ENCODE measurements at places on chromosomes 5 and 9.

DNA sequence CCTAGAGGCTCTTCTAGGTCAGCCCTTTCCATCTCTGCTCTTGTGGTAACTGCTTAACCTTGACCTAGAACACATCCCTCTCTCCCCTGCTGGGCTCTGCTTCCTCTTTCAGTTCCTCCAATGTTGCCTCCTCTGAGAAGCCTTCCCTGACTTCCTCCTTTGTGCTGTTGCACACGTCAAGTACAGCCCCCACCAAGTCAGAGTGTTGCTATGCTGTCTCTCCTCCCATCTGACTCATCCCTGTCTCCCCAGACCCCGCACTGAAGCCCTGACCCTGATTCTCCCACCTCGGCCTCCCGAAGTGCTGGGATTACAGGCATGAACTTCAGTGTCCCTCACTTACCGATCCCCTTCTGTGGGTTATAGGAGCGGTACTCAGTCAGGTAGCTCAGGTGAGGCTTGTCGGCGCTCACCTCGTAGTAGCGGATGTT is 10.4 kb upstream of the TRIM14 start:
- DNase-seq = no peak

DNA sequence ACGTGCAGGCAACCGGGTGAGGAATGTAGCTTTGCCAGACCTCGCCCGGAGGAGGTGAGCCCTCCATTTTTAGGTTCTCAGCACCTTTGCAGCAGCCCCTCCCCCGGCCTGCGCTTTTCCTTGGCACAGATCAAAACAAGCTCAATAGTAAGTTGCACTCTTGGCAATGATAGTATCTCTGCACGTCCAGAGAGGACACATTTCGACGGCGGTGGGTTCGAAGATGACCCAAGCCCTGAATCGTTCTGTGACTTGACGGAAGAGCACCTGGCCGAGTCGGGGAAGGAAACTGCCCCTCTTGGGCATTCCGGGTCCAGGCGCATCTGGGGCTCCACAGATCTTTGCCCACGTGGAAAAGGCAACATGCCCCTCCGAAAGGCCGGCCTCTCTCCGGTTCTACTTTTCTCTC is 904 bp downstream of the GDNF start:
- DNase-seq = no peak

- DNase-seq = no peak
These were observed 340.6 kb upstream of the IRX4 start for GRCh38 chr5:2223303-2223702.

GRCh38 chr9:85510830-85511504 is 230.8 kb downstream of the AGTPBP1 start:
- DNase-seq = no peak

DNA sequence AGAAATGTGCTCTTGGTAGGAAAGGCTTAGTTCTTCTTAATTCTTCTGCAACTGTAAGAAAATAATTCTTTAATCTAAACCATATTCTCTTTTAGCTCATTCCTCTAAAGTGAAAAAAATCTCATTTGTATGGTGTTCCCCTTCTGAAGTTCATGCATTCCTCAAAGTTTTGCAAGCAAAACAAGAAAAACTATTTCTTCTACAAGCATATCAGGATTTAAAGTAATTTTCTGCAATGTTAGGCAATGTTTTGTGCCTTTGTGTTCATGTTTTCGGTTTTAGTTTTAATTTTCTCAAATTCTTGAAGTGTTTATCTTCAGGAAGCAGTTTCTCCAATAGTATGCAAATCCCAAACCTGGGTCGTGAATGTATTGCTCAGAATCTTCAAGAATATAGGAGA is 12.7 kb upstream of the GPR21 start:
- no peak for DNase-seq

DNA sequence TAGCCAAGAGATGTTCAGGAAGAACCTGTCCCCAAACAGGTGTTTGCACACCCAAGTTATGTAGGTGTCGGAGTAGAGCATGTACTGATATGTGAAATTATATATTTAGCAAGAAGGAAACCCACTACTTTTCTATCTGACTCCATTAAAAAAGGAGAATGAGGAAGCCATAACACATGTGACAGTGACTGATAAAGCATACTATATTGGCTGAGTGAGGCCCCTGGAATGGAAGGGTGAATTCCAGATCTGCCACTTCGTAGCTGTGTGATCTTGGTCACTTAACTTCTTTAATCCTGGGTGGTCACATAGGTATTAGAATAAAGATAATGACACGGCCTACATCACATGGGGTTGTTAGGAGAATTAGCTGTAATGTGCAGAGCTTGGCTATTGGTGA is 116.0 kb upstream of the MAN2A1 start:
- DNase-seq = no peak

- no peak for DNase-seq
These were observed 47.2 kb downstream of the NIPAL4 start for GRCh38 chr5:157506981-157507780.

DNA sequence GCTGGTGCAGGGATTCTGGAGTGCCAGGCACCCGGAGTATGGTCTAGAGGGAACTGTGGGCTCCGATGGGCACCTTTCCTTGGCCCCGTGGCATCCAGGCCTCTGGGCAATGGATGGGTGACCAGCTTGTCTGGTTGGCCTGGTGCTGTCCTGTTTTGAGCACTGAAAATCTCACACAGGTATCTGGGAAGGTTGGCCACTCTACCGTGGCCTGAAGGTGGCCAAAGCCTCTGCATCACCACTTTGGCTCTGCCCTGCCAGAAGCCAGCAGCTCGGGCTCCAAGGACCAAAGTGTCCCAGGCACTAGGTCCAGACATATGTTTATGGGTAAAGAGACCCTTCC is 28.8 kb downstream of the SLC6A7 start:
- DNase-seq = no peak

- DNase-seq = no peak
These were observed 178.8 kb upstream of the ERCC6L2 start for GRCh38 chr9:95696701-95697100.

DNA sequence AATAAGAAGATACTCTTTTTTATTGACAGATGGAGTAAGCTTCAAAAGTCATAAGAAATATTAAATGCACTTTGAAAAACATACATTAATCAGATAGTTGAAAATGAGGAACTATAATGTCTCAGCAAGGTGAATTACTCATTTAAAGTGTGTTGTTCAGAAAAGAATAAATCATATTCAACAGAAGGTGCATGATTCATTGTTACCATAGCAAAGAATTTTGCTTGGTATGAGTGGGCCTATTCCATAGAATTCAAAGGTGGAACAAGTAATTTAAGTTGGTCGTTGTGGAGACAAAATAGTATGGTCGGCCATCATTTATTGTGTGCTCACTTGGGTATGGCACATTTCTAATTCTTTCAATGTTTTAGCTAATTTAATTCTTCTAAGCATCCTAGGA is 1920.2 kb upstream of the CDH9 start:
- DNase-seq = no peak

DNA sequence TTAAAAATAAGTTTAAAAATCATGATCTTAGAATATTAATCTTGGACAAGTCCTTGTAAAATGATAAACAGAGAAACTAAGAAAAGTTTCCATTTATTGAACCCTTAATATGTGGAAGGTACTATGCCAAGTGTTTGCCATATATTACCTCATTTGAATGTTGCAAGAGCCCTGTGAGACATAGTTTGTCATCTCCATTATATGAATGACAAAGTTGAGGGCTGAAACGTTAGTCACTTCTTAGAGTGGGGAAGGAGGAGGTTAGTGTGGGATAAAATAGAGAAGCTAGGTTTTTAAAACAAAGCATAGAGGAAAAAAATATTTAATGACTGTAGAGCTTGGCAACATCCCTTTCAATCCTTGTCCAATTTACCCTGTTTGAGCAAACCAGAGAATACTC is 2.0 kb downstream of the TNC start:
- DNase-seq = no peak

DNA sequence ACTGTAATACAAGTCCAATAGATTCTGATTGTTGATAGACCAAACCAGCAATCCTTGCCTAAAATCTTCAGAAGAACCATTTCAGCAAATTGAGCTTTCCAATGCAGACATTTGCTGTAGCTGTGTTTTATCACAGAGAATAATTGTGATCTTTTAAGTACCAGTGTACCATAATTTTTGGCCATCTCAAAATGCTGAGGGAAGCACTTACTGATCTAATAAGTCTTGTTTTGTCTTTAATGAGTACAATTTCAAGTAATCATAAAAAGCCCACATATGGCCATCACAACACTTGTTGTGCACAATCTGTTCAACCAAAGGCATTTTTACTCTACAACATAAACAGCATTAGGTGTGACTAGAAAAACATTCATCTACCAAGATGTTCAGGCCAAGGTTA is 159.9 kb downstream of the FBXL17 start:
- no peak for DNase-seq

DNA sequence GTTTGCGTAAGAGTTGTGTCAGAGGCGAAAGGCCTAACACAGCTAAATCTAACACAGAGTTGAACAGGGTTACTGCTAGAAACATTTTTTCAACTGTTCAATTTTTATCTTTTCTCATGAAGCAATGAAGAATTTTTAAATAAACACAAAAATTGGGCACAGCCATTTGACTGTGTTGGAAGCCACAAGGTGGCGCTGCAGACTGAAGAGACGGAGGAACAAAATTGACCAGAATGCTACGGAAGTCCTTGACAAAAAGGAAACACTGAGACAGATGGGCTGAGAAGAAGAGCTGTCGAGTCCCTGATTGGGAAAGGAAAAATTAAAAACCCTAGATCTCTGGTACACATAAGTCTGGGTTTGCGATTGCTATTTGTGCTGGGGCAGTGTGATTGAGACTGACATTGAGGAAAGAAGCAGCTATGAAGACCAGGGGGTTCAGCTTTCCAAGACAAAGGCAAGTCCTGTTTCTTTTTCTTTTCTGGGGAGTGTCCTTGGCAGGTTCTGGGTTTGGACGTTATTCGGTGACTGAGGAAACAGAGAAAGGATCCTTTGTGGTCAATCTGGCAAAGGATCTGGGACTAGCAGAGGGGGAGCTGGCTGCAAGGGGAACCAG is at the start of gene PCDHB9:
Gene PCDHB9 (plus strand): TSS at position 265 of the 616 bp plus-strand sequence. CDS start 158 bp downstream, at position 423.
- peak; percentile 35 for DNase-seq

DNA sequence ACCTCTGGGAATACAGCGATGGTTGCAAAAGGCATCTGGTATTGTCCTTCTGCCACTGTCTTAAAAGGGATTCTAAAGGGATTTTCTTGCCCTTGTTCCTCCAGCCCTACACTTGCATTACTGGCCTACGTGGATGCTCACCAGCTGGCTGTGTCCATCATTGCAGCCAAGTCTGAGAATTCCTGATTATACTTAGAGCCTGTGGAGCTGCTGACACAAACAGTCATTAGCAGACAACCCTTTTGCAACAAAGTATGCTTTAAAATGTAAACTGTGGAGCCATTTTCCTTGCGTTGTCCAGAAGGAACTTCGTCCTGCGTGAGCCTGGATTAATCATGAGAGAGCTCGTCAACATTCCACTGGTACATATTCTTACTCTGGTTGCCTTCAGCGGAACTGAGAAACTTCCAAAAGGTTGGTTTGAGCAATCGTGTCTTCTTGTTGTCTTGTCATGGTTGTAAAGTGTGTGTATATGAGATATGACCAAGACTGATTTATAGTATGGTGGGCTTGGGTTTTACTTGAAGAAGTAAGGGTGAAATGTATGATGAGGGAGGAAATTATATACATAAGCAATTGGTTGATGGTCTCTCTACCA is at the start of gene MUSK:
Gene MUSK (plus strand): TSS at position 222 of the 598 bp plus-strand sequence. CDS start 114 bp downstream, at position 336.
- no peak for DNase-seq

- DNase-seq = no peak
These were observed 109.3 kb downstream of the TARS1 start for GRCh38 chr5:33549982-33550567.

DNA sequence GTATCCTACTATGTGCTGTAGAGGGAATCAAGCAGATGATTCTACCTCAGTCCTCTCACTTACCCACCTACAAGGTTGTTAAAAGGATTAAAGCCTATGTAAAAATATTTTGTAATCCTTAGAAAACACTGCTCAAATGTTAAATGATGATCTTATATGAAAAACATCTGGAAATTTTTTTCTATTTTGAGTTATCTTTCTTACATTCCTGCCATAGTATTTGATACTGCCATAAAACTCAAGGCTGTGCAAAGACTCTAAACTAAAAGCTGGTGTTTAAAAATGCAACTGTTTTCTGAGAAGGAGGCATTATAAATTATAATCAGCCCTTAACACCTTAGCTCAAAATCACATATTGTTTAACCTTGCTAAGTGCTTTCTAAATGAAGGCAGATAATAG is 474.2 kb downstream of the PRELID2 start:
- DNase-seq = no peak

GRCh38 chr5:96706433-96707111 is 44.4 kb downstream of the CAST start:
- DNase-seq = no peak

DNA sequence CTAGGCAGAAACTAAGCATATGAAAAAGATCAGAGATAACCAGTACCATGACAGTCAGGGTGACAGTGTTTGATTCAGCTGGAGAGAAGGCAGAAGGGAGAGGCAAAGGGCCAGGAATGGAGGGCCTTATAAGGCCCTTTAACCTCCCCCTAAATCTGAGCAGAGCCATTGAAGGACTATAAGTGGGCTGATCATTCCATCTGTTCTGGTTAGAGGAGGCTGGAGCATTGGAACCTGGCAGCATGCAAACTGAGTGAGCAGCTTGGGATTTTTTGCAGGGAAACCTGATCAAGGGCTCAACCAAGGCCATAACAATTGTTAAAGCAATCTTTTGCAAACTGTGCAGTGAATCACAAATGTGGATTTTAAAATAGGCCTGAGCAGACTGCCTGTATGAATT is 174.5 kb upstream of the DAP start:
- DNase-seq = no peak

- no peak for DNase-seq
These were observed 59.0 kb downstream of the SCAMP1 start for GRCh38 chr5:78419396-78419795.

GRCh38 chr5:130545291-130545690 is 619.8 kb downstream of the HINT1 start:
- DNase-seq = no peak

DNA sequence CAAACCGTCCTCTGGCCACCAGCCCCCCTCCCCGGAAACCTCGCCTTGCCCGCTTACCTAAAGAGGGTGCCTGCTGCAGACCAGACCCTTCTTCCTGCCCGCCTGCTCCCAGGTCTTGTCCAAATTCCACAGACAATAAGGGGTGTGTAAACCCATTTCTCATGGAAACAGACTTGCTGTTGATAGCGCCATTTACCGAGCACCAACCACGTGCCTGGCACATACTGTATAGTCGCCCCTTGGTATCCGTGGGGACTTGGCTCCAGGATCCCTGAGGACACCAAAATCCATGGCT is 25.1 kb downstream of the CDHR2 start:
- no peak for DNase-seq

DNA sequence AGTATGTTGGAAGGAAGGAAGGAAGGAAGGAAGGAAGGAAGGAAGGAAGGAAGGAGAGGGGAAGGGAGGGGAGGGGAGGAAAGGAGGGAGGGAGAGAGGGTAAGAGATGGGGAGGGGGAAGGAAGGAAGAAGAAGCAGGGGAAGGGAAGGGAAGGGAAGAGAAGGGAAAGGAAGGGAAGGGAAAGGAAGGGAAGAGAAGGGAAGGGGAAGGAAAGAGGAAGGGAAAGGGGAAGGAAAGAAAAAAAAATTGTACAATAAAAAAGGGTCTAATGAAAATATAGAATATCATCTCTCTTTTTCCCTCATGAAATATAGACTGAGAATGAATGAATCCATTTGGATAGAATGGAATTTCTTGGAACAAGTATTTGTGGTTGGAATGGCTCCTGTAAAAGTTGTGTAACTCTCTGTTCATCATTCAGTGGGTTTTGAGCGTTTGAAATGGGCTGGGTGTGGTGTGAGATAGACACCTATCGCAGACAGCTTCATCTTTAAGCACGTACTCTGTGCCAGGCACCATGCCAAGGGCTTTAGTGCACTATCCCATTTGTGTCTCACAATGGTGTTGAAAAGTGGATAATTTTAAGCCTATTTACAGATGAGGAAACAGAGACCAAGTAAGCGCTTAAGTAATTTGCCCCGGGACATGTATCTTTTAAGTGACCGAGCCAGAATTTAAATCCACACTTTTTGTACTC is 11.6 kb upstream of the PAPPA start:
- no peak for DNase-seq

Data from stimulated activated CD4-positive, alpha-beta T cell treated with anti-CD3 and anti-CD28 coated beads, Interleukin-2, amount 100 ng/mL, for 24 hours (primary cell).